ENCODE measurements at places on chromosomes 7 and 10.

DNA sequence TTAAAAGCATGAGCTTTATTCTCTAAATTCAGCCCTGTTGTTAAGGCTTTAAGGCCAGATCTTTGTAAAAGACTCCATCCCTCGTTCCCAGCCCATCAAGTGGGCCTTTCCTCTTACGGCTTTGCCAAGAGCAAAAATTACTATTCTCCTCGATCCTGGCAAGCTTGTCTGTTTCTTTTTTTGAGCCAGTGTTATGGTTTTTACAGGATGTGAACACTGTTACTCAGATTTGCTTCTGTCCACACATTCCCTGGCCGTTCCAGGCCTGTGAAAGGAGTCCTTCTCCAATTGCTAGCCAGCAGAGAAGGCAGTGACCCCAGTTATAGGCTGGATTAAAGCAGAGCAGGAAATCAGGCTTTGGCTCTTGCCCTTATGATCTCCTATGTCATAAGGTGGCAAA lies 47.0 kb upstream of the EPC1 start:
- no peaks in the 10 kb centered on the region for H3K27me3 ChIP-seq
- H3K4me3 ChIP-seq = no peak overlapping the region
- no peak for DNase-seq
- no peaks in the 10 kb centered on the region for H3K36me3 ChIP-seq
- no peak overlapping the region for H3K27ac ChIP-seq

- H3K4me3 ChIP-seq = no peak overlapping the region
- H3K36me3 ChIP-seq = no peaks in the 10 kb centered on the region
- no peak for DNase-seq
- H3K27me3 ChIP-seq = no peaks in the 10 kb centered on the region
- no peak overlapping the region for H3K27ac ChIP-seq
Measured at GRCh38 chr10:116723428-116724281, 18.7 kb downstream of the HSPA12A start.

GRCh38 chr7:77447616-77448015 lies 31.5 kb upstream of the GSAP start:
- peaks cover 25% of the 10 kb centered on the region for H3K4me1 ChIP-seq
- no peak overlapping the region for H3K27ac ChIP-seq
- no peak overlapping the region for H3K4me3 ChIP-seq
- no peaks in the 10 kb centered on the region for H3K27me3 ChIP-seq

- DNase-seq = no peak
- H3K4me3 ChIP-seq = no peak overlapping the region
- H3K4me1 ChIP-seq = peaks cover 4% of the 10 kb centered on the region
- no peaks in the 10 kb centered on the region for H3K27me3 ChIP-seq
Measured at GRCh38 chr7:131355917-131356777, 28.5 kb downstream of the MKLN1 start.

- H3K36me3 ChIP-seq = no peaks in the 10 kb centered on the region
- DNase-seq = no peak
- H3K27ac ChIP-seq = no peak overlapping the region
- H3K4me1 ChIP-seq = no peaks in the 10 kb centered on the region
- H3K27me3 ChIP-seq = no peaks in the 10 kb centered on the region
Measured at GRCh38 chr7:70647801-70648498, 484.0 kb upstream of the GALNT17 start.

Measured in PC-3 (cell line).